ENCODE measurements at places on chromosomes 1 and 21.

DNA sequence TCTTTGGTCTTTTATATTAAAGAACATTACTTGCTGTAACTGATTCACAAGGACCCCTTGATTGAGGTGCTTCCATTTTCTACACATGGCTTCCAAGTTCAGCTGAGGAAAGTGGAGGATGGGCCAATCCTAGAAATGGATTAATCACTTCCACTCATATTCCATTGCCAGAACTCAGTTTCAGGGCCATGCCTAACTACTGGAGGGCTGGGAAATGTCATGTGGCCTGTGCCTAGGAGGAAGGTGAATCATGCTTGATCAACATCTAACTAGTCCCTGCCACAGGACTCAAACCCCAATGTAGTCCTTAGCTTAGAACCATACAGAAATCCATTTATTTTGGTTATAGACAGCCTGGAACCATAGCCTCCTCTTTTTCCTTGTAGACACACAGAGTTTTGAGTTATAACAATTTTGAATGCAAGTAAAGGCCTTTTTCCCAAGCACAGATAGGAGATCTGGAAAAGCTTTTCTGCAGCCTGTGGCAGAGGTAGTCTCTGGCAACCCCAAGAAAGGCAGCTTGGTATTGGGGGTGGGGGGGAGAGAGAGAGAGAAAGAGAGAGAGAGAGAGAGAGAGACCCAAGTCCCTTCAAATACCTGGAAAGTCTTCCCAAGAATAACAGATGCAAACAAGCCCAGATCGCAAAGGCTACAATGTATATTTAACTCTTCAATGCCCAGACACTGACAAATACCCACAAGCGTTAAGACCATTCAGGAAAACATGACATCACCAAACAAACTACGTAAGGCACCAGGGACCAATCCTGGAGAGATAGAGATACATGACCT is 12.5 kb downstream of the MAST2 start:
- DNase-seq: no peak

DNA sequence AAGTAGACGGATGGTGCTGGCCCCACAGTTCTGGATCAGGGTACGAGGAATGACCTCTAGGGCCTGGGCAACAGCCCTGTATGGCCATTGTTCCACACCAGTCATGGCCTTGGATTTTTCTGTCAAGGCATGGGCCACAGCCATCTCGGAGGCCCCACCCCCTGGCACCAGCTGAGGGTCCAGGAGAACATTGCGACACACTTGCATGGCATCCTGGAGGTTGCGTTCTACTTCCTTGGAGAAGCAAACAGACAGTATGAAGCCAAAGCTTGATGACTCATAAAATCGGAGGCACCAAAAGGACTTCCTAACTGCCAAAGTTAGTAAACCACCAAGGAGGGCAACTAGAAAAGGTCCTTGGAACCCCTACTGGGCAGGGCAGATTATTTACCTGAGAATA is 11.9 kb upstream of the VHLL start:
- no peak for DNase-seq

- DNase-seq: no peak
These were observed 4.0 kb downstream of the KRTAP12-4 start for GRCh38 chr21:44650265-44650972.

GRCh38 chr1:9294910-9295636 is 2.4 kb downstream of the SPSB1 start:
- DNase-seq: no peak

- DNase-seq: no peak
These were observed 16.8 kb downstream of the UBE2U start for GRCh38 chr1:64220241-64220640.

- DNase-seq: no peak
These were observed 46.2 kb upstream of the CLDN14 start for GRCh38 chr21:36526104-36526503.

GRCh38 chr1:3756394-3756793 is 4.1 kb downstream of the CCDC27 start:
- DNase-seq: no peak

DNA sequence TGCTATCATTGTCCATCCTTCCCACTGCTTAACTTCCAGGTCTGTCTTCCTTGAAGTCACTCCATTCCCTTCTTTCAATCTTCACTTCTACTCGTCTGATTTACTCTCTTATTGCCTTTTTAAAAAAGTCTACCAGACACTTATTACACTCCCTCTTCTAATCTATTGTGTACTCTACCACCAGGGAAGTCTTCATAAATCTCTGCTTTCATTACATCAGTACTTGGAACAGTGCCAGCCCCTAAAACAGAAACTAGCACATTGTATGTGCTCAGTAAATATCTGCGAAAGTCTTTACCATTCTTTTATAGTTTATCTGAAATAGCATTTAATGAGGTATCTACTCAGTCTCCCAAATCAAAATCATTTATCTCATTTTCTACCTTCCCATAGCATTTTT is 236.4 kb downstream of the USH2A start:
- DNase-seq: no peak

Measured in stimulated activated CD4-positive, alpha-beta T cell treated with anti-CD3 and anti-CD28 coated beads, Interleukin-12 subunit alpha, Interleukin-12 subunit beta, amount 100 ng/mL, for 24 hours (primary cell).